Osteocyte (in vitro differentiated cells): ENCODE measurements at places on chromosomes 2 and 18.

GRCh38 chr2:17979707-17980106 lies 101.2 kb downstream of the KCNS3 start:
- DNase-seq: no peak

- no peak for DNase-seq
Measured at GRCh38 chr2:215961981-215962380, 51.4 kb downstream of the MREG start.

DNA sequence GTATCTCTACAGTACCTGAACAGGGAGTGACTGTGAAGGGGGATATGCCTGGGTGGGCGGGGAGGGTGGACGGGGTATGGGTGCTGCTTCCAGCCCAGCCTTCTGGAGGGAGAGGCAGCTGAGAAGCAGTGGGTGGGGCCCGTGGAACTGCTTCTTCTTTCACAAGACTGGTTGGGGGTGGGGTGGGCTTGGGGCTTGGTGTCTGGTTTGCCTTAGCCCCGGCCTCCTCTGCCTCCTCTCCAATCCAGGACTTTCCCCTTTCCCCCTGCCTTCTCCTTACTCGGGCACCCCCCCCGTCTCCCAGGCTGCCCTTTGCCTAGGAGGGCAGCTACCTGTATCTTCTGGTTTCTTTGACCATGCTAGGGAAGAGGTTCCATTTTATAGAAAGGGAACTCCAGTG lies 233.4 kb downstream of the DYSF start:
- DNase-seq: no peak

DNA sequence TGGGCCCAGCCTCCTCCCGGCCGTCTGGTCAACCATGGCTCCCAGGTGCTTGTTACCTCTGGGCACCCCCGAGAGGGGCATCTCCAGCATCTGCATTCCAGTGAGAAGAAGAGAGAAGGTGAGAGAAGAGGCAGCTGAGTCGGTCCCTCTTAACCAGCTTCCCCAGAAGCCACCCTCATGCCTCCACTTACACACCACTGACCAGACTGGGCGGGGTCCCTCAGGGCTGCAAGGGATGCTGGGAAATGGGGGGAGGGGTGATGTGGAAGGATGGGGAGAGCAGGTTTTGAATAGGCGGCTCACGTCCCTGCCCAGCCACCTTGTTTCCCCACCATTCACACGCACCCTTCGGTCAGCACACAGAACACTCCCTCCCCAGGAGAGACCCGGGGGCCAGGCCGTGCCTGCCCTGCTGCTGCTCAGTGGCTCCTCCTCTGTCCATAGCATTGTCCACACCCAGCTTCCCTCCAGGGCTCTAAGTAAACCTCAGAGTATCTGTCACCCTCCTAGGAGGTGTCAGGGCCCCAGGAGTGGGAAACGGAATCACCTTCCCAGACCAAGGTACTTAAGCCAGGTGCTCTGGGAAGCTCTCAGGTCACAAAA lies 34.7 kb downstream of the GBX2 start:
- DNase-seq: no peak

- DNase-seq: no peak
Measured at GRCh38 chr2:36670881-36671595, 25.5 kb upstream of the VIT start.

GRCh38 chr2:239118675-239119211 lies 270.9 kb downstream of the TWIST2 start:
- DNase-seq: no peak
